HTR-8/SVneo (cell line): ENCODE measurements at places on chromosomes 3 and 15.

GRCh38 chr3:66957367-66957766 lies 40.7 kb upstream of the KBTBD8 start:
- no peak for DNase-seq

GRCh38 chr15:78040653-78041244 lies 36.8 kb downstream of the TBC1D2B start:
- no peak for DNase-seq

GRCh38 chr3:169203631-169204550 lies 459.6 kb downstream of the MECOM start:
- DNase-seq = no peak

GRCh38 chr15:46921891-46922290 lies 795.4 kb upstream of the SEMA6D start:
- DNase-seq = no peak

DNA sequence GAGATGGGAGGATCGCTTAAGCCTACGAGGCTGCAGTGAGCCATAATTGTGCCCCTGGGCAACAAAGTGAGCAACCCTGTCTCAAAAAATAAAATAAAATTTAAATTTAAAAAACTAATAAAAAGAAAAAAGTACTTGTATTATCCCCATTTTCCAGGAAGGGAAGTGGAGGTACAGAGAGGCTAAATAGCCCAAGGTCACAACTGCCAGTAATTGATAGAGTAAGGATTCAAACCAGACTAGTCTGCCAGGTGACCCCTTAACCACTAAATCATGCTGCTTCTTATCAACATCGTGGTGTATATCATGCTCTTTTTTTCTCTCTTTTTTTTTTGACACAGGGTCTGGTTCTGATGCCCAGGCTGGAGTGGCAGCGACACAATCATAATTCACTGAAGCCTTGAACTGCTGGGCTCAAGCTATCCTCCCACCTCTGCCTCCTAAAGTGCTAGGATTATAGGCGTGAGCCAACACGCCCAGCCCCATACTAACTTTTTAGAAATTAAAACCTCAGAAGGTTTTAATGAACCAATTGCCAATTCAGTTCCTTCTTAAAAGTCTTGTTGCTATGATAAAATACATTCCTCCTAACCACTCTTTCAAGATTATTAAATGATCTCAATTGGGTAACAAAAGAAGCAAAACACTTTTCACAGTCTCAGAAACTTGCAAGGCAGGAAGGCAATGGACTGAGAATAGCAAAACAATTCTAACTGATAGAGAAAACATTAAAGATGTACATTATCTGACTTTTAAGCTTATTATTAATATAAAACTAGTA lies 30.5 kb downstream of the HERC1 start:
- no peak for DNase-seq

DNA sequence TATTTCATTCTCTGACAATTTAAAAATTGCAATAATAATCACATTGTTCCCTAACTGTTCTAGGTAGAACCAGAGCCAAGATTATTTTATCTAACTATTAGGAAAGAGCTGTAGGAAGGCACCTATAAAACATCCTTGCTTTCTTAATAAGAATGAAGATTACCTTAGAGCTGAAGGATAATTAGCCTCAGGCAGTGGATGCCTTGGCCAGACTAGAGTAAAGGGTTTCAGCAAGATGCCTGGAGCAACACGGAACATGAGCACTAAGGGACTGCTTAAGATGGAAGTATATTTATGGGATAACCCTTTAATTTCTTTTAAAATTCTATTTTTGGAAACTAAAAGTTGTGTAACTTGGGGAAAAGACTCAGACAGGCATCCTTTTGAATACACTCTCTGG lies 456.6 kb upstream of the RBMS3 start:
- DNase-seq = no peak
